ENCODE measurements at places on chromosomes 6 and 20.

DNA sequence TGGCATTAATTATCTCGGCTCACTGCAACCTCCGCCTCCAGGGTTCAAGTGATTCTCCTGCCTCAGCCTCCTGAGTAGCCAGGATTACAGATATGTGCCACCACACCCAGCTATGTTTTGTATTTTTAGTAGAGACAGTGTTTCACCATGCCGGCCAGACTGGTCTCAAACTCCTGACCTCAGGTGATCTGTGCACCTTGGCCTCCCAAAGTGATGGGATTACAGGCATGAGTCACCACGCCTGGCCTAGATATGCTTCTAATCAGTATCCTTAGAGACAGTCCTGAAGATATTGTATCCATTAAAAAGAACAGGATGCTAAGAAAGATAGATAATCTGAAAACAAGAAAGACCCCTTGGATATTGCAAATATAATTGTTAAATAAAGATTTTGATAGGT, 3.1 kb upstream of the IPCEF1 start:
- DNase-seq, result no peak

GRCh38 chr20:55580475-55580874, 424.8 kb downstream of the CBLN4 start:
- DNase-seq, result no peak

DNA sequence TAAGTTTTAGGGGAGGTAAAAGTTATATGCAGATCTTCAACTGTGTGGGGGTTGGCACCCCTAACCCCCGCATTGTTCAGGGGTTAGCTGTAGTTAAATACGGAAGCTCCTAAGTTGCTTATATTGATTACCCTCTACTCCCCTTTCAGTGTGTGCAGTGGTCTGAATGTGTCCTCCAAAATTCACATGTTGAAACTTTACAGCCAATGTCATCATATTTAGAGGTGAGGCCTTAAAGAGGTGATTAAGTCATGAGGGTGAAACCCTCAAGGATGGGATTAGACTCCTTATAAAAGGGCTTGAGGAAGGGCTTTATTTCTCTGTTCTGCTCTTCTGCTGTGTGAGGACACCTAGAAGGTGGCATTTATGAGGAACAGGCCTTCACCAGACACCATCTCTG, 22.3 kb downstream of the TULP4 start:
- DNase-seq, result no peak

GRCh38 chr6:134956032-134956431, 6.1 kb upstream of the ALDH8A1 start:
- no peak for DNase-seq

GRCh38 chr20:22350624-22351023, 233.7 kb downstream of the FOXA2 start:
- no peak for DNase-seq

- DNase-seq, result no peak
Observed at GRCh38 chr6:139973669-139974344, 599.4 kb upstream of the CITED2 start.

DNA sequence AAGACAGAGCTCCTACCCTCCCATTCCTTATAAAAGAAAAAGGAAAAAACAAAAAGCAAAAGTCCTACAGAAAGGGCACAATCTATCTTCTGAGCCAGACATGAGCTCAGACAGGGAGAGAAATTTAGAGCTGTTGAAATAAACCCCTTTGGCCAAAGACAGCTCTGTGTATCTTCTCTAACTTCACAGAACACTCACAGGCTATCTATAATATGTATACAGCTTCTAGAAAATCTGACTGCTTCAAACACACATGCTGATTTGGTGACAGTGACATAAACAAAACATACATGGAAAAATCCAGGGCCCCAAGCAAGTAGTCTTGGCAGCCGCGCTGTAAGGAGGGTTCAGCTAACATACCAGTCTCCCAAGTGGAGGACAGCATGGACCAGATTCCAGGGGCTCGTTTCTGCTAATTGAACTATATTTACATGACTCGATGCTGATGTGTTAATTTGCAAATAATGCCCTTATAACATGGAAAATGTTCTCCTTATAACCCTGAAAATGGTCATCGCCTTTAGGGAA, 37.0 kb downstream of the MTFR2 start:
- no peak for DNase-seq

DNA sequence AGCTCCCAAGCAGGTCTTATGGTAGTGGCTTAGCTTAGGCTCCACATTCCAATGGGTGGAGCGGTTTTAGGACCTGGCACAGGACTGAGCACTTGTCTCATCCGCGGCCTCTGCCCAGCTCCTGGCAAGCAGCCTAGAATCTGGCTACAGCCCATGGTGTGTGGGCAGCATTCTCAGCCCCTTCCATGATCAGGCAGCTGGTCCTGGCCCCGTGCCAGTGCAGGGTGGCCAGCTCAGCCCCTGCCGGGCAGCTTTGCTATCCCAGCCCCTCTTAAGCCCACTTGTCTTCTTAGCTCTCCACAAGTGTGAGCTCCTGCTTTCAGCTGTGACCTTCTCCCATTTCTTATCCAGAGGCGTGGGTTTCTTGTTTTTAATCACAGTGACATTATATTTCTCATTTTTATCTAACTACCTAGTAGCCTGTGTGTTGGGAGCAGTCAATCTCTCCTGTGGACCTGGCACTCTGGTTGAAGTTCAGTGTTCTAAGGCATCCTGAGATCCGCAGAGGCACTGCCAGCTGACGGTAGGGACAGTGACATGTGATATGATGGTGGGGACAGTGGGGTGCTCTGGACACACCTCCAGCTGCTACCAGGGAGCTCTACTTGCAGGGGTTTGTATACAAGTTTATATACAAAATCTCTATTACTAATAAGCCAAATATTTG, 119.9 kb upstream of the PRND start:
- DNase-seq, result no peak

- no peak for DNase-seq
Observed at GRCh38 chr20:50379049-50379990, 130.9 kb upstream of the PTPN1 start.

GRCh38 chr6:52595000-52595795, 18.3 kb upstream of the TRAM2 start:
- no peak for DNase-seq

DNA sequence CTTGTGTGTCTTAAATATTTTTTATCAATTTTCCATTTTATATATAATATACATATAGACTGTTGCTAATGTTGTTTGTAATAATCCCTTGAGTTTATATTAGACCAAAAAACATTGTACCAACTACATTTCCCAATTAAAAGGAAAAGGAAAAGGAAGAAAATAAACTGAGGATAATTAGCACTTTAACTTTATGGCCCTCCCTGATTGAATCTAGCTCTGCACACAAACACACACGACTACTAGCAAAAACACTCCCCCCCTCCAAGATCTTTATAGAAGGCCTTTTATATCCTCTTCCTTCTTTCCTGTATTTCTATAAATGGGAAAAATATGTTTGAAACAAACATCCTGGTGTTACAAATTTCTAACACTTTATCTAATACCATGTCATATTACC, 276.8 kb downstream of the NKAIN2 start:
- no peak for DNase-seq

DNA sequence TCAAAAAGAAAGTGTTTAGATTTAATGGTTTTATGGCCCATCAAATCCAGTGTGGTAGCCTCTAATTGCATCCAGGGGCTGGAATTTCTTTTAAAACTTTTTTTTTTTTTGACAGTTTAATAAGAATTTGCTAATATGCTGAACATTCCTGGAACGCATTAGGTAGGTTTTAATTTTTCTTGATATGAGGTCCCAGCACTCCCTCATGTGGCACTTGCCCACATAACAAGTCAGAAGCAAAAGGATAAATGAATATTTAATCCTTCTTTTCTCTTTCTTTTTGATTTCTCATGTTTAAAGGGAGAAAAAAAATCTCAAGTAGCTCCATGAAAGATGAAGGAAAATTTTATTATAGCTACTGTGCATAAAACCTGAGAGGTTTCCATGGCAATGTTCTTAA, 13.5 kb downstream of the HAO1 start:
- no peak for DNase-seq

- DNase-seq, result no peak
Observed at GRCh38 chr6:25012657-25013056, 76.9 kb upstream of the RIPOR2 start.

- DNase-seq, result no peak
Observed at GRCh38 chr6:167212713-167213005, 54.9 kb upstream of the GPR31 start.

DNA sequence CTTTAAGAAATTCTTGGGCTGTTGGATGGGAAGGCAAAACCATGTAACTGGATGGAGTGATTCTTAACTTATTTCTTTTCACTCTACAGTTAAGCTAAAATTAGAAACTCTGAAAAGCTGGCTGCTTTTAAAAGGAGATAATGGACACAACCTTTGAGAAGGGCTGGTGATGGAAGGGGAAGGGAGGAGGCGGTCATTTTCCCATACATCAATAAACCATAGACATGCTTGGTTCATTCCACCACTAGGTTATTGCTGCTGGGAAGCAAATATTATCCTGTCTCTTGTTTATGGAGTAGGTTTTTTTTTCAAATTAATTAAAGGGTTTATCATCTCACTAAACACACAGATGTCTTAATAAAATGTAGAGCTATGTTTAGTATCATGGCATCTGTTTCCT, 76.2 kb downstream of the PLCB1 start:
- DNase-seq, result no peak

DNA sequence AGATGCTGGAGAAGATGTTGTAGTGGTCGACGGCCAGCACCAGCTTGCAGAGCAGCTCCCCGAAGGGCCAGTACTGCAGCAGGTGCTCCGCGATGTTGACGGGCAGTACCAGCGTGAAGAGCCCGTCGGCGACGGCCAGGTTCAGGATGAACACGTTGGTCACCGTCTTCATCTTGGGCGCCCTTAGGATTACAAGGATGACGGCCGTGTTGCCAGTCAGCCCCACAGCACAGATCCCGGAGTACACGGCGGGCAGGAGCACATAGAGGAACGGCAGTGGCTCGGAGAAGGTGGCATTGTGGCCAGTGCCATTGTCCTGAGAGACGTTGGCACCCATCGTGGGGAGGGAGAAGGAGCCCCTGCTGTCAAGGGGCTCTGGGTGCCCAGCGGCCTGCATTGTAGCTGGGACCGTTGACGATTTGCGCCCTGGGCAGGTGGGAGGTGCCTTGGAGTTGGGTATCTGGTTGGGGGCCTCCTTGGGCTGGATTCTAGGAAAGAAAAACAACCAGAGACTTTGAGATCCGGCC, 867 bp downstream of the NPBWR2 start:
- DNase-seq, result no peak

- peak; percentile 89 for DNase-seq
Observed at GRCh38 chr6:105992315-105992961, 93.7 kb upstream of the PRDM1 start.

DNA sequence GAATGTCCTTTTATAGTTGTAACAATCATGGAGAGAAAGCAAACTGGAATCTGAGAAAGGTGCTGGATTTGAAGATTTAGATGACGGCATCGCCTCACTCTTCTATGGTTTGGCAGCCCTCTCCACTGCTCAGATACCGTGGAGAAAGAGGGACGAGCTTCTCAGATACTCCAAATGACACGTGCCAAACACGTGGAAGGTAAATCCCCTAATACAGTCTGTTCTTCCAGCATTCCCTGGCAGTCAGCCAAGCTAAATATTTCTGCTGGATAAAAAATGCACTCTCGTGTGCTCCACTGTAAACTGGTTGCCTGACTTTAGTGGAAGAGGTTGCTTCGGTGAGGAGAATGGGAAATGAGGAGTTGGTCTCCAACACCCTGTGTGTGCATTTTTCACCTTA, 16.7 kb upstream of the PRDM1 start:
- DNase-seq, result no peak

DNA sequence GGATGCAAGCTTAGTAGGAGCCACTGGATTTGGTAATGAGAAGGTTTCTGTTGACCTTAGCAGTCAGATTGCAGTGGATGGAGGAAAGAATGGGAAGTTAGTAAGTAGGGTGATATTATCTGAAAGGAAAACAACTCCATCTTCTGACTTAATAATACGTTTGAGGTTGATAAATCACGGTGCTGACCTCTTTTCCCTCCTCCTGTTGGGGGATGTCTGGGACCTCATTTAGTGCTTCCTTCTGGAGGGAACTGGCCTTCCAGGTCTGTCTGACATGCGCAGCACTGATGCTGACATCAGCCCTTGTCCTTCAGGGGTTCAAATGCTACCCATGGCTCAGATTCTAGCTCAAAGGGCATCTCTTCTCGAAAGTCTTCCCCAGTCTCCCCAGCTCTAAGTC, 48.2 kb upstream of the AKAP12 start:
- no peak for DNase-seq

- no peak for DNase-seq
Observed at GRCh38 chr6:88050140-88050818, 2.6 kb downstream of the SPACA1 start.

DNA sequence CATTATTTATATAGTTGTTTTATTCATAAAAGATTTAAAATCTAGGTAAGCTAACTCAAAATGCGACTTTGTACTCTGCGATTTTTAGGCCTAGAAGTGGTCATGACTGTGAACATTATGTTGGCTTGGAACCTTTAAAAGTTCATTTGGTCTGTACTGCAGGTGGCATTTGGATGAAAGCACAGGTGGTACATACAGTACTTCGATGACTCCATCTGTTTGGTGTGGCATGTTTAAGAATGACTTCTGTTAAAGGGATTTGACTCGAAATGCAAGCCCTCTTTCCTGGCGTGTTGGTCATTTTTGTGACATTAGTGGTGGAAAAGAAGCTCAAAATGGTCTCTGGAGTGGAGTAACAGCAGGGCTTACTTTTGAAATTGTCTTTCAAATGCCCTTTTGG, 118.1 kb downstream of the UST start:
- DNase-seq, result no peak

- no peak for DNase-seq
Observed at GRCh38 chr6:82138075-82138791, 109.3 kb downstream of the IBTK start.

DNA sequence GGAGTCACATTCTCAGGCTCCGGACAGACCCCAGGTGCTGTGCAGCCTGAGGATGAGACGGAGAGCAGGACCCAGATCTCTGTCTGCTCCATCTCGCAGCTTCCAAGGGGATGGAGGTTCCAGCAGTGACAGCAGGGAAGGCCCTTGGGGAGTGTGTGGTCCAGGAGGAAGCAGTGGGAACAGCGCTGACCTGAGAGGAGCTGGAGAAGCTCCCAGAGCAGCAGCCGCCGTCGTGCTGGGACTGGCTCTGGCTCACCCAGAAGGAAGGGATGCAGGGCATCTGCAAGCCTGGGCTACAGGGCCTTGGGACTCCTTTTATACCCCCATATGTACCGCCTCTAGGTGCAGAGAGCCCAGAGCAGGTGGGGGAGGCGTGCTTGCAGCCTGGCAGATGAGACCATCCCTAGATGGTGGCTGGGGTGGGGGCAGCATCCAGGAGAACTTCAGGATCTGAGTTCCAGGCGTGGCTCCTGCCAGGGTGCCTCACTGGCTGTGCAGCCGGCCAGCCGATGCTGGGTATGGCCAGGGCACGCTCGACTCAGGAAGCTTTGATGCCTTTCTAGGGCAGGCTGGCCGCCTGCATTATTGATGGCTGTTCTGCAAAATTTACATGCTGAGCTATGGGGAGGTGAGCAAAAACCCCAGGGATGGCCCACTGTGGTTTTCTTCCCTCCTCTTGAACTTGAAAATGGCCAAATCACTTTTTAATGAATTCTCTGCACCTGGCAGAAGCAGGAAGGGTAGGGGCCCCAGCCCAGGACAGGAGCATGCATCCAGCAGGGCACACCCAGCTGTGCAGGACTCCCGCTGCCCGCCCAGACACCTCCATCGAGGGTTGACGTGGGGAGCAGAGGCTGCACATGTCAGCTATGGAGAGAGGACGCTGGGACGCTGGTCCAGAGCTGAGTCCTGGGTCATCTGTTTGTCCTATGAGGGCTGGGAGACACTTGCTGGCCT, 179.6 kb downstream of the TAF4 start:
- DNase-seq, result no peak

- no peak for DNase-seq
Observed at GRCh38 chr20:9348747-9349146, 165.6 kb upstream of the LAMP5 start.
